ENCODE measurements at places on chromosomes 3 and 15.
A peak's percentile ranks its signal among the peaks of the same experiment; 100 is the strongest.

DNA sequence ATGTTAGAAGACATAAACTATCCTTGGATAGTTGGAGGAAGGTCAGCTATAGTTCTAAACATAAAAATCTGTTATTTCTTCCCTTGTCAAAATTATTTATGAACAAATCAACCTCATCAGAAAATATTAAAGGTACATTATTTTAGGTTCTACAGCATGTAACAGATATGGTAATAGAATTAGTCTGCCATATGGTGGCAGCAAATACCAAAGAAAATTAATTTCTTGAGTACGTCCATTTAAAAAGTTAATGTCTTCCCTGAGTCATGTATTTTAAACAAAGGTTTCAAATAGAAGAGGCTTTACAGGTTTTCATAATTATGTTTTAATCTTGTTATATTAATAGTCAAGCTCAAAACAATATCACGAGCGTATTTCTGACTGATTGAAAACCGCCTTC is 17.9 kb upstream of the ANKRD28 start:
- no peaks in the 10 kb centered on the region for H3K36me3 ChIP-seq
- no peak for DNase-seq

GRCh38 chr3:65953301-65953812 is 85.4 kb downstream of the MAGI1 start:
- no peak overlapping the region for H3K4me3 ChIP-seq
- H3K27me3 ChIP-seq, result peaks cover 4% of the 10 kb centered on the region

DNA sequence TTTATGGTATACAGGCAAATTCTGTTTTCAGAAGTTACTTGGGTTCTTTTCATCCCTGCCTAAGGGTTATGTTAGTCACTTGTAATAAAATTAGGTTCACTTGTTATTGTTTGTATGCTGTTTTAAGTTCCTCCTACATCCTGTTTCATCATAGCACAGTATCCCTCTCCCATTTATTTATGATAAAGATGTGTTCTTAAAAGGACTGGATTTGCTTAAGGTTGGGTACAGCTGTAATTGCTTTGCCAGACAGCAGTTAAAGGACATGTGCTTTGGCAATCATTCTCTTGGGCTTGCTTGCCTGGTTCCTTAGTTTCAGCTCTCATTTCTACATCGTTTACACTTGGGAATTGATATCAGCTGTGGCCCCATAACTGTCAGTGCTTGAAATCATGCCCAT is 11.7 kb downstream of the ATP2C1 start:
- H3K36me3 ChIP-seq, result peaks cover 9% of the 10 kb centered on the region
- no peak for DNase-seq
- H3K27ac ChIP-seq, result peak overlapping the region; percentile 19
- no peak overlapping the region for H3K4me3 ChIP-seq
- peaks cover 63% of the 10 kb centered on the region for H3K4me1 ChIP-seq

- DNase-seq, result no peak
- H3K4me1 ChIP-seq, result peaks cover 30% of the 10 kb centered on the region
- H3K27me3 ChIP-seq, result no peaks in the 10 kb centered on the region
- peak overlapping the region; percentile 89 for H3K4me3 ChIP-seq
- H3K27ac ChIP-seq, result peak overlapping the region; percentile 91
- H3K36me3 ChIP-seq, result peaks cover 14% of the 10 kb centered on the region
Measured at GRCh38 chr3:119469418-119470189, 841 bp downstream of the POGLUT1 start.

- H3K4me1 ChIP-seq, result peaks cover 86% of the 10 kb centered on the region
- peaks cover 5% of the 10 kb centered on the region for H3K27me3 ChIP-seq
- H3K4me3 ChIP-seq, result peak overlapping the region; percentile 58
- H3K36me3 ChIP-seq, result peaks cover 26% of the 10 kb centered on the region
- no peak for DNase-seq
Measured at GRCh38 chr15:25847051-25847450, 16.1 kb downstream of the ATP10A start.

DNA sequence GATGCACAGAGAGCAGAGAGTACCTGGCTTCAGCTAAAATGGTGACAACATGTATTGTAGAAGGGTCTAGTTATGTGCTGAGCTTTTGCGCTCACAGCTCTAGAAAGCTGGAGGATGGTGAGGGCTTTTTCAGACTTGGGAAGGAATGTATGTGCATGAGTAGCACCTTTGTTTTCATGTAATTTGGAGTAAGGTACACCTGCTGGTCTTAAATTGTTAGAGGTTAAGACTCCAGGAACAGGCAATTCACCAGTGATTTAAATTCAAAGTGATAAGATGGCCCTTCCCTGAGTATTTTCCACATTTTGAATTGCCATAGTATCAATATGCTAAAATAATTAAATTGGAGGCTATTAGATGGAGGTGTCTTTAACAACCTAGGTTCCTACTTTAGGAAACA is 436.4 kb upstream of the GOLIM4 start:
- no peak overlapping the region for H3K27ac ChIP-seq
- no peaks in the 10 kb centered on the region for H3K4me1 ChIP-seq
- no peak for DNase-seq
- H3K36me3 ChIP-seq, result no peaks in the 10 kb centered on the region

DNA sequence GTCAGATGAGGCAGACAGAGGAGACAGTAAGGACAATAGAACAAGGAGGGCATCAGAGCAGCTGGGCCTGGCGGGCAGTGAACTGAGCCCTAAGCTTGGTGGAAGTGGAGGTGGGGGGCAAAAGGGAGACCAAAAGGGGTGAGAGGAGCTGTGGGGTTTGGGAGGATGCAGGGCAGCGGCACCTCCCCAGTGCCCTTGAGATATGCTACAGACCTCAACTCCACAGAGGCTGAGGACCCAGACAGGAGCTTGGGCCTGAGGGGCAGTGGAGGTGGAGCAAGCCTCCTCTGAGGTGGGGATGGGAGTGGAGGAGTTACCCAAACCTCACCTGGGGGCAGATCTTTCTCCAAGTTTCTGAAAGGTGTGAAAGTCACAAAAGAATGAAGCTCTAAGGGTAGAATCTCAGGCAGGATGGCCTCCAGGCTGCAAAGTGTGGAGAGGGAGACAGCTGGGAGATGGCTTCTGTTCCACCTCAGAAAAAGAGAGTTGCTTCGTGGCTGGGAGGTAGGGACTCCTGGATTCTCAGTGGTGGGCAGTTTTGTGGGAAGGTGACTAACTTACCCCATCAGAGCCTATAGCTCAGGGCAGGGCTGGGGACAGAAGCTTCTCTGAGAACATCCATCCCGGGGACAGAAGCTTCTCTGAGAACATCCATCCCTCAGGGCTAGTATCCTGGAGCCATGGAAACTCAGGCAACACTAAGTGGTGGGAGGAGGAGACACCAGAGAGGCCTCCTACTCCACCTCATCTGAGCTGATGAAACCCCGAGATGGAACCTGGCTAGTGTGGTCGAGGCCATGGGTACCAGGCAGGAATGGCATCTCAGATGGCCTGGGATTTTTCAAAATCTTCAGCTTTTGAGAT is 2.3 kb upstream of the CLK3 start:
- H3K36me3 ChIP-seq, result peaks cover 10% of the 10 kb centered on the region
- DNase-seq, result no peak
- no peaks in the 10 kb centered on the region for H3K27me3 ChIP-seq
- H3K4me3 ChIP-seq, result peak overlapping the region; percentile 92
- peak overlapping the region; percentile 29 for H3K27ac ChIP-seq

GRCh38 chr3:120174811-120175539 is 80.7 kb upstream of the GSK3B start:
- H3K36me3 ChIP-seq, result no peaks in the 10 kb centered on the region
- no peak overlapping the region for H3K27ac ChIP-seq
- no peaks in the 10 kb centered on the region for H3K4me1 ChIP-seq
- peaks cover 1% of the 10 kb centered on the region for H3K27me3 ChIP-seq
- no peak for DNase-seq
- no peak overlapping the region for H3K4me3 ChIP-seq

DNA sequence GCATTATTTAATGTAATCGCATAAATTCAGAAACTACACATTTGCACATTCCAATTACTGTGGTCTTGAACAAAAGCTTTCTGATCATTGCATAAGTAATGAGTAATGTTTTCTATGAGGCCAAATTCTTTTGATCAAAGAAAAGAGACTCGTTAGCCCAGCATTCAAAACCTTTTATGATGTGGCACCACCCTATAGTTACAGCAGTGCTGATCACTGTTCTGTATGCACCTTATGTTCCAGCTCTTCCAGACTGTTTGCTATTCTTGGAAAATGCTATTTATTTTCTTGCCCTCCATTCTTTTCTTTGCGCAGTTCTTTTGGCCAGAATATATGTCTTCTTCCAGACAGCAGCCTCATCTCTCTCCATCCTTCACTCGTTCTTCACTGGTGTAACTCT is 42.3 kb downstream of the MAP3K13 start:
- H3K27ac ChIP-seq, result no peak overlapping the region
- no peaks in the 10 kb centered on the region for H3K36me3 ChIP-seq
- H3K4me3 ChIP-seq, result no peak overlapping the region

GRCh38 chr3:102106416-102107097 is 257.2 kb downstream of the NFKBIZ start:
- H3K4me1 ChIP-seq, result peaks cover 20% of the 10 kb centered on the region
- no peaks in the 10 kb centered on the region for H3K27me3 ChIP-seq
- H3K27ac ChIP-seq, result peak overlapping the region; percentile 57
- H3K36me3 ChIP-seq, result peaks cover 4% of the 10 kb centered on the region
- peak overlapping the region; percentile 19 for H3K4me3 ChIP-seq
